Posterior cingulate gyrus (tissue), 11 donors: ENCODE measurements at places on chromosomes 7 and 10.

DNA sequence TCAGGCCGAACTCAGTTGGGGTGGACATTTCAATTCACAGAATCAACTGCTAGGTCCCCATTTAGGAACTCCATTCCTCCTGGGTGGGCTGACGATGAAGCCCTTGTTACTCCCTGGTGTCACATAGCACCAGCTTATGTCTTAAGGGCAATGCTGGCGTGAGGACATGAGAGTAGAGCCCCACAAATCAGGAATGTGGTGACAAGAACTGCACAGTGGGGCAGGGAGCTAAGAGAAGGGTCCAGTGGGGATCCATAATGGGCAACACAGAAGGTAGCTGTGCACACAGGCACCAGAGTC, 57.0 kb downstream of the LYZL1 start:
- no peak for DNase-seq

DNA sequence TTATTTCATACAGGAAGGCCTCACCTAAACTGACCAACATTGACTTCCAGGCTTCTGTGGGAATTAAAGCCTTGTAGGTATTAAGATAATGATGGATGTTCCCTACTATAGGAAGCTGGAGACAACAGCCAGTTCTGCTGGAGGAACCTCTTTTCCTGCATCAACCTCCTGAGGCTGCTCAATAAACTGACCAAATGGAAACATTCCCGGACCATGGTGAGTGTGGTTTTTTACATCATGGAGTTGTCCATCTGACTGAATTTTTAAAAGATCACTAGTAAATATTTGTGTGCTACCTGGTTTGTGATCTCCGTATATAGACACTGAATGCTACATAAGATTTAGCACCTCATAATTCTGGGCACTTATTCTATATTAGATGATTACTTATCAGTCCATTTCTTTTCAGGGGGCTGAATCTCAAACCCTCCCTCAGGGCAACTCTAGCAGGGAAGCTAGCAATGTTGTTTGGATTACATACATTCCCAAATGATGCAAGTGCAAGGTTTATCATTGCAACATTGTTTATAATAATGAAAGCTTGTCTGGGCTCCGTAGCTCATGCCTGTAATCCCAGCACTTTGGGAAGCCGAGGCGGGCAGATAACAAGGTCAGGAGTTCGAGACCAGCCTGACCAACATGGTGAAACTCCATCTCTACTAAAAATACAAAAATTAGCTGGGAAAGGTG, 21.5 kb upstream of the SMKR1 start:
- no peak for DNase-seq

GRCh38 chr10:107733328-107734130, 569.0 kb upstream of the SORCS1 start:
- no peak for DNase-seq

GRCh38 chr10:117609095-117609795, 66.7 kb downstream of the EMX2 start:
- DNase-seq = no peak

- DNase-seq = no peak
Observed at GRCh38 chr10:80442879-80443278, 11.2 kb upstream of the TSPAN14 start.

GRCh38 chr10:130745251-130745650, 566.3 kb downstream of the TCERG1L start:
- no peak for DNase-seq

- no peak for DNase-seq
Observed at GRCh38 chr10:62492012-62492869, 118.1 kb downstream of the ZNF365 start.
